ENCODE measurements at places on chromosomes 3 and 15.

DNA sequence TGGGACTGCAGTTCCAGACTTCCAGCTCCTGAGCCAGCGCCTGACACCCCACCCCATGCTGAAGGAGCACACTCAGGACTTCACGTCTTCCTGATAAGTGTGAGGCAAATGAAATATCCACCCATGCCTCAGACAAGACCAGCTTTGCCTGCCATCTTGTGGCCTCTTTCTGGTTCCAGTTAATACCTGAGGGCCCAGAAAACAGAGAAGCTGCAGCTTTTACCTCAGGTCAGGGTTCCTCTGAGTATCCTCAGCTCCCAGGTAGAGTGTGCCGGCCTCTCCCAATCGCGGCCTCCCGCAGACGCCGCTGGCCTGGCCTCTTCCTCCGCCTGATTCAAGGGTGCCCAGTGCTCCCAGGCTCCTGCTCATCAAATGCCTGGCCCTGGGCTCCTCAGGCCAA lies 5.1 kb upstream of the KLHL6 start:
- no peak for DNase-seq

DNA sequence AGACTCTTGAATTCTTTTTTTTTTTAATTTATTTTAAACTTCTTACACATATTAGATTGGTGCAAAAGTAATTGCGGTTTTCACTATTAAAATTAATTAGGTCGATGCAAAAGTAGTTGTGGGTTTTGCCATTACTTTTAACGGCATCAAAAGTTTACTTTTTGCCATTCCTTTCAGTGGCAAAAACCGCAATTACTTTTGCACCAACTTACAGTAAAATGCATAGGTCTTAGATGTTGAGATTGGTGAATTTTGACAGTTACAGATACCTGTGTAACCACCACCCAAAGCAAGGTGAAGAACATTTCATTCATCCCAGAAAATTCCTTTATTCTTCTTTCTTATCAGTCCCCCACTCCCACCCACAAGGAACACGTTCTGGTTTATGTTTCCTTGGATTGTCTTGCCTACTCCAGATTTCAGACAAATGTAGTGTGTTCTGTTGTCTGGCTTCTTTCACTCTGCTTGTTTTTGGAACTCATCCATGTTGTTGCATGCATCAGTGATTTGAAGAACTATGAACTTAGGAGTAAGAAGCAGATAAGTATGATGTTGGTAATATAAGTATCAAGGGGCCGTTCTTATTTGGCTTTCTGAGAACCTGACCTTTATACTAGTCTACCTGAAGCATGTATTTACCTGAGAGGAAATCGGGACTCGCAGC lies 198.4 kb upstream of the UBE2E1 start:
- DNase-seq = peak; percentile 8

DNA sequence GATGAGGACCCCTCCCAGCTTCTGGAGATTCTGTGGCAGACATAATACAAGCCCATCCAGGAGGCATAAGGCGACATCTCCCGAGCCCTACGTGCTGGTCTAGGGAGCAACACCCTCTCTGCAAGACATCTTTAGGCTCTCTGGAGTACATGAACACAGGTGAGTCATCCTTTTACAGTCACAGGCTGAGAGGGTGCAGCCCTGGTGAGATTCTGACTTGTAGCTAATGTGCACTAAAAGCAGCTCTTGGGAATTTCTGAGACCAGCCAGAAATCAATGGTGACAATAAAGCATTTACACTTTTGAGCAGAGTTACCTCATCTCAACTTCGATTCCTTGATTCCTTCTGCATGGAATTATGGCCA lies 131.1 kb downstream of the XXYLT1 start:
- no peak for DNase-seq

- DNase-seq = no peak
These were observed 1.4 kb downstream of the MORF4L1 start for GRCh38 chr15:78873793-78874765.

GRCh38 chr3:183233966-183234365 lies 19.1 kb upstream of the B3GNT5 start:
- no peak for DNase-seq

GRCh38 chr3:140995881-140996280 lies 54.2 kb downstream of the SLC25A36 start:
- no peak for DNase-seq

GRCh38 chr3:12437861-12438260 lies 46.4 kb upstream of the TSEN2 start:
- DNase-seq = no peak

- no peak for DNase-seq
These were observed 23.2 kb downstream of the IRAK2 start for GRCh38 chr3:10187944-10188343.

DNA sequence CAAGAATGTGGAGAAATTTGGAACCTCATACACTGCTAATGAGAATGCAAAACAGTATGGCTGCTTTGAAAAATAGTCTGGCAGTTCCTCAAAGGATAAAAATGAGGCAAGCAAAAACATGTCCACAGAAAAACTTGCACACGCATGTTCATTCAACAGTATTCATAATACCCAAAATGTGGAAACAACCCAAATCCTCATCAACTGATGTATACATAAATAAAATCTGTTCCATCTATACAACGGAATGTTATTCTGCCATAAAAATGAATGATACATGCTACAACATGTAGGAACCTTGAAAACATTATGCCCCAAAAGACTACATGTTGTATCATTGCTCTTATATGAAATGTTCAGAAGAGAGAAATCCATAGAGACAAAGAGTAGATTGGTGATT lies 36.4 kb upstream of the OXTR start:
- no peak for DNase-seq

DNA sequence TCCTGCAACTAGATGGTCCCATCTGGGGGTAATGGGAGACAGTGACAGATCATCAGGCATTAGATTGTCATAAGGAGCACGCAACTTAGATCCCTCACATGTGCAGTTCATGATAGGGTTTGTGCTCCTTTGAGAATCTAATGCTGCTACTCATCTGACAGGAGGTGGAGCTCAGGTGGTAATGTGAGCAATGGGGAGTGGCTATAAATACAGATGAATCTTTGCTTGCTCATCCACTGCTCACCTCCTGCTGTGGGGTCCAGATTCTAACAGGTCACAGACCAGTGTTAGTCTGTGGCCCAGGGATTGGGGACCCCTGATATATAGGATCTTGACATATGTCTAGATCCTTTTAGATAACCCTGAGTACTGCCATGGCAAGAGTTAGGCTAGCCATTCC lies 52.7 kb downstream of the RASGRF1 start:
- no peak for DNase-seq

GRCh38 chr3:105365391-105366325 lies 1.1 kb upstream of the ALCAM start:
- peak; percentile 46 for DNase-seq

DNA sequence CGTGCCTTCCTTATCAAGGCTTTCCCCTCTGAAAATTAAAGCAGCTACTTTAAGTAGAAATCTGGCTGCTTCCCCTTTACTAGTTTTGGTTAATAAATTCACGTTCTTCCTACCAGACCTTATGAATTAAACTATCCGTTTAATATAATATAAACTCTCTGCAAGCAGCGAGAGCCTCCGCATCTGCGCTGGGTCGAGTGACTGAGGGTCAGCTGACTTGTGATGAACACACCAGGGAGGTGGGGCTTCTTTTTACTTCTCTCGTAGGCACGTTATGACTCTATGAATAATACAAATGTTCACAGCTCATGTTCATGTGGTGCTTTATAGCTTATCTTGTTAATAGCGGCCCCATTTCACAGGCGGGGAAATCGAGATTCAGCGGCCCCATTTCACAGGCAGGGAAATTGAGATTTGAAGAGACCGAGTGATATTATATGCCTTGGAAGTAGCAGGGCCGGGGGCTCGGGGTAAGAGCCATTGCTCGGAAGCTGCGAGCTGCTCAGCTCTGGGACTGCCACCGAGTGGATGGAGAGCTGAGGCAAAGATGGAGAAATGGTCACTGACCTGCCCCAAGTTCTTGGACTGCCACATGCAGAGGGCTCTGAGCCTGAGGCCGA lies 8.3 kb downstream of the MUC4 start:
- DNase-seq = no peak

Data from RCC 7860 (cell line).